Stimulated activated CD4-positive, alpha-beta T cell treated with anti-CD3 and anti-CD28 coated beads, Interleukin-2, amount 100 ng/mL, for 48 hours (primary cell): ENCODE measurements at places on chromosomes 4 and X.

DNA sequence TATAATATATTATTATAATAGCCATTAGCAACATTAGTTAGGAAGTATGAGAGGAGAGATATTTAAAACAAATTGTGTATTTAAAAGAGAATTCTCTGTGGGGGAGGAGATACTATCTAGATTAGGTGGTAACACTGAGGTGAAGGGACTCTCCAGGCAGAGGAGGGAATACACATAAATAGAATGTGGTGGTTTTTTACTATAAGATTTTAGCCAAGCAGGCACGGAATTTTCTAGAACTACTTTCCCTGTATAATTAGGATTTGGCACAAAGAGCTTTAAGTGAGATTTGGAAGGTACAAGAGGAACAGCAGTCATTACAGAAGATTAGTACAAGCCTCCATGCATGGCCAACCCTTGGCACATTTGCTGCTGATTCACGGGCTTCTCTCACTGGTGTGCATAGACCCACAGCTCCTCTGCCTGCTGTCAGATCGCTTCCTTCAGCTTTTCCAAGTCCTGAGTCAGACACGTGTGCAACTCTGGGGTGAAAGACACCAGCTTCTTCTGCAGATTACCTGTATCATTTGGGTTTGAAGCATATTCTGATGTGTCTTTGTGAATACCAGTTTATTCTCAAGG, 685.5 kb downstream of the KCTD8 start:
- no peak for DNase-seq

GRCh38 chr4:5852523-5853202, 40.2 kb downstream of the CRMP1 start:
- DNase-seq, result no peak

- DNase-seq, result no peak
Observed at GRCh38 chrX:13198056-13198761, 121.6 kb downstream of the ATXN3L start.

DNA sequence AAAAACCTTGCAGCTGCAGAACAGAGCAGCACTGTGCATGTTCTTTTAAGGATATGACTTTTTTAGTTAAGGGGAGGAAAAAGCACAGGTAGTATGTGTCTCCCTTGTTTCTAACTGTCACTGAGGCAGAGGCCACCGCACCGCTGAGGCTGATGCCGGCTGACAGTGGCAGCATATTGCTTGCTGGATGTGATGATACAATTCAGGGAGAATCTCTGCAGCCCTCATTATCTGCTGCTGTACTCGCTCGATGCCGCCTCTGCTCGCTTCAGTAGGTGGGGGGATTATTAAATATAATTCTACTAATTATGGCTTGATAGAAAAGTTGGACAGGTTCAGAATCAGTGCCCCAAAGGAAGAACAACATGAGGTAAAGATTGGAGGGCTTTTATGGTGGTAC, 378.8 kb upstream of the NOCT start:
- no peak for DNase-seq

DNA sequence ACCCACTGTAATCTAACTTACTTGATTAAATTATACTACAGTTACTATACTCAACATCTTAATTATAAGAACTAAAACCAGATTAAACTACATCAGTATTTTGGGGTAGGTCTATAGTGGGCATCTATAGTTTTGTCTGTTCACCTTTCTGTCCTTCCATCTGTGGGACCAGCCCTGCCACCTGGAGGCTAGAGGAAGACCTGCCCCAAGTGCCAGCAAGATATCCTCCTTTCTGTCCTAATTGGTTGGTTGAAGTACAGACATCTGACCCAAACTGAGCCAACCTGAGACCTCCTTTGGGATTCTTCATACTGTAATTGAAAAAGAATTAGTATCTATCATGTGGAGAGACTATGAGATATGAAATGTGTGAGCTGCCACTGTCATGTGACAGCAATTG, 172.2 kb upstream of the TLL1 start:
- DNase-seq, result no peak
